Adrenal gland (tissue), 19 donors: ENCODE measurements at places on chromosomes 4 and X. TPM values are rescaled to one million over a fixed set of nuclear protein-coding genes. Genes with fewer than 3 reads are reported as not detected.

DNA sequence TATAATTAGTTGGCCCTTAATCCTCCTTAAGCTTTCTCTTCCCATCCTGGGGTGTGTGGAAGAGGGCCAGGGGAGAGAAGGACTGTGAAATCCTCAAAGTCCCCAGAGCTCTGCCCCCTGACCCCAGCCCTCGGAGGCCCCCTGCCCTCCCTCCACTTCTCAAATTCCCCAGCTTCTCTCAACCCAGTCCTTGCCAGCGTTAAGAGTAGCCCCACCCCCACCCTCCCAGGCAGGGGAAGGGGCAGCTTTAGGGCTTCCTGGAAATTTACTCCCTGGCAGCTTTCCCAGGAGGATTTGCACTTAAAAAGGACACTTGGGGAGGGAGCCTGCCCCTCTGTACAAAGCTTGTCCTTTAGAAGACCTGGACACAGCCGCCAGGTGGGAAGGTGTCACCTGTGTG lies 11.8 kb upstream of the CD40LG start:
- no peak for DNase-seq
- H3K36me3 ChIP-seq = no peaks in the 10 kb centered on the region
- H3K27me3 ChIP-seq = peaks cover 13% of the 10 kb centered on the region
- no peak overlapping the region for H3K27ac ChIP-seq
- no peaks in the 10 kb centered on the region for H3K4me1 ChIP-seq

GRCh38 chrX:31293409-31293808 lies 221.6 kb upstream of the FTHL17 start:
- no peaks in the 10 kb centered on the region for H3K36me3 ChIP-seq
- H3K4me3 ChIP-seq = no peak overlapping the region
- no peak for DNase-seq
- no peaks in the 10 kb centered on the region for H3K4me1 ChIP-seq
- no peak overlapping the region for H3K27ac ChIP-seq

STIM2 gene
- total RNA-seq = 17.8 TPM

- DNase-seq = no peak
- H3K27ac ChIP-seq = no peak overlapping the region
- H3K4me3 ChIP-seq = no peak overlapping the region
- H3K36me3 ChIP-seq = no peaks in the 10 kb centered on the region
These were observed 461.8 kb upstream of the PRKX start for GRCh38 chrX:4175221-4175620.

- no peaks in the 10 kb centered on the region for H3K4me1 ChIP-seq
- H3K27ac ChIP-seq = no peak overlapping the region
- H3K27me3 ChIP-seq = no peaks in the 10 kb centered on the region
- no peaks in the 10 kb centered on the region for H3K36me3 ChIP-seq
These were observed 779.5 kb downstream of the TRIML1 start for GRCh38 chr4:188918787-188919186.

GRCh38 chrX:139563251-139563650 lies 32.7 kb downstream of the F9 start:
- H3K4me3 ChIP-seq = no peak overlapping the region
- peaks cover 7% of the 10 kb centered on the region for H3K27me3 ChIP-seq
- no peak for DNase-seq
- no peak overlapping the region for H3K27ac ChIP-seq
- H3K36me3 ChIP-seq = no peaks in the 10 kb centered on the region
- no peaks in the 10 kb centered on the region for H3K4me1 ChIP-seq

ART3 gene
- total RNA-seq = not detected

FOXO4 gene
- 126 TPM for total RNA-seq

GRCh38 chr4:185998791-185999190 lies 70.2 kb upstream of the TLR3 start:
- H3K27ac ChIP-seq = no peak overlapping the region
- H3K4me1 ChIP-seq = no peaks in the 10 kb centered on the region
- H3K36me3 ChIP-seq = no peaks in the 10 kb centered on the region
- H3K27me3 ChIP-seq = no peaks in the 10 kb centered on the region
- DNase-seq = no peak

GRCh38 chrX:17442898-17443297 lies 67.9 kb downstream of the NHS start:
- H3K4me1 ChIP-seq = no peaks in the 10 kb centered on the region
- H3K27me3 ChIP-seq = peaks cover 4% of the 10 kb centered on the region
- no peak overlapping the region for H3K27ac ChIP-seq
- H3K4me3 ChIP-seq = no peak overlapping the region
- H3K36me3 ChIP-seq = no peaks in the 10 kb centered on the region

DNA sequence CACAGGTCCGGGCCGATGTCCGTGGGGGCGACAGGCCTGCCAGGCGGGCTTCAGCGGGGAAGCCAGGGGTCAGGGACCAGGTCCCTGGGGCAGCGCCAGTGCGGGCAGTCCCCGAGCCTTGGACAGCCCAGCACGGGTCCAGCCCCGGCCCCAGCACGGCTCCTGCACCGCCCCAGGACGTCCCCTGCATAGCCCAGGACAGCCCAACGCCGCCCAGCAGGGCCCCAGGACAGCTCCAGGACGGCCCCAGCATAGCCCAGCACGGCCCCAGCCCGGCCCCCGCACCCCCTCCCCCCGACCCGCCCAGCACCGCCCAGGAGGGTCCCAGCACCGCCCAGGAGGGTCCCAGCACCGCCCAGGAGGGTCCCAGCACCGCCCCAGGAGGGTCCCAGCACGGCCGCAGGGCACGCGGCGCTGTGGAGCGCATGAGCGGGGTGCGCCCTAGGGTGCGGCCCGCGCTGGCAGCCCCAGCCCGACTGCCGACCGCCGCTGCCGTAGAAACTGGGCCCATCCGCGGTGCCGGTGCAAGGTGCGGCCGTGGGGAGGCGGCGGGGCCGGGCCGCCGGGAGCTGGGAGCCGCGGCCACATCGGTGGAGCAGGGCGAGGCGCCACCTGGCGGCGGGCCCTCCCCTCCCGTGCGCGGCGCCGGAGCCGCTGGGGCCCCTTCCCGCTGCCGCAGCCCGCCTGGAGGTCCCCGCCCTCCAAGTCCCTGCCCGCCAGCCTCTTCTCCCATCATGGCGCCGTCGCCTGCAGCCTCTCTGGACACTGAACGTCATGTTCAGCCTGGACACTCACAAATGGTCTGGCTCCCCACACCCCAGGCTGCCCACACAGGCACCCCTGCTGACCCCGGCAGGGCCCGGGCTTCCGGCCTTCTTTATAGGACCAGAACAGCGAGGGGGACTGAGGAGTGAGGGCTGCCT lies 106.8 kb upstream of the NKX1-1 start:
- H3K4me3 ChIP-seq = no peak overlapping the region
- no peaks in the 10 kb centered on the region for H3K4me1 ChIP-seq
